Ecto neural progenitor cell (in vitro differentiated cells): ENCODE measurements at places on chromosomes 2 and 18.

DNA sequence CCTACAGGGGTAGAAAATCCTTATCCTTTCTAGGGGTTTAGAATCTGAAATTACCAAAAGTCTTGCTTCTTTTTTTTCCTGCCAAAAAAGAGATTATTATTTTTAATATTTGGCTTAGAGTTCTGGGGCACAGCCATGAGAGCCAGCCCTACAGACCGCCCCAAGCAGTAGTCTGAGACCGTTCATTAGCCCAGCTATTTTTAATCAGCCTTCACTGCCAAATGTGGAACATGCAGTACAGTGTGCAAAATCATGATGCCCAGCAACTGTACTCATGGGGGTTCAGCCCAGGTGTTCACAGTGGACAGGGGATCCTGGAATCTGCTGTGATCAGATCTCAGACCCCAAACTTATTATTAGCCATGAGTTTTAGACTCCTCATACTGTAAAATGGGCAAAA is 60.4 kb downstream of the GRB14 start:
- no peak for DNase-seq

- no peak for DNase-seq
Measured at GRCh38 chr2:130916438-130916705, 79.7 kb downstream of the ARHGEF4 start.

DNA sequence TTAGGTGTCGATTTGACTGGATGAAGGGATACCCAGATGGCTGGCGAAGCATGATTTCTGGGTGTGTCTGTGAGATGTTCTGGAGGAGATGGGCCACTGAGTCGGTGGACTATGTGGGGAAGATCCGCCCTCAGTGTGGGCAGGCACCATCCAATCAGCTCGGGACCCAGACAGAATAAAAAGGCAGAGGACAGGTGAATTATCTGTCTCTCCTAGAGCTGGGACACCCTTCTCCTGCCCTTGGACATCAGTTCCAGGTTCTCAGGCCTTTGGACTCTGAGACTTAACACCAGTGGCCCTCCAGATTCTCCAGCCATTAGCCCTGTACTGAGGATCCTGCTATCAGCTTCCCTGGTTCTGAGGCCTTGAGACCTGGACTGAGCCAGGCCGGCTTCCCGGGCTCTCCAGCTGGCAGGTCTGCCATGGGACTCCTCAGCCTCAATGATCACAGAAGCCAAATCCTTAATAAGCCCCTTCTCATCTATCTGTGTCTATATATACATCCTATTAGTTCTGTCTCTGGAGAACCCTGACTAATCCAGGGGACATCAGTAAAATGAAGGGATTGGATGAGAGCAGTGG is 11.7 kb downstream of the PROC start:
- no peak for DNase-seq

- no peak for DNase-seq
Measured at GRCh38 chr2:144099340-144099739, 420.6 kb downstream of the ZEB2 start.

DNA sequence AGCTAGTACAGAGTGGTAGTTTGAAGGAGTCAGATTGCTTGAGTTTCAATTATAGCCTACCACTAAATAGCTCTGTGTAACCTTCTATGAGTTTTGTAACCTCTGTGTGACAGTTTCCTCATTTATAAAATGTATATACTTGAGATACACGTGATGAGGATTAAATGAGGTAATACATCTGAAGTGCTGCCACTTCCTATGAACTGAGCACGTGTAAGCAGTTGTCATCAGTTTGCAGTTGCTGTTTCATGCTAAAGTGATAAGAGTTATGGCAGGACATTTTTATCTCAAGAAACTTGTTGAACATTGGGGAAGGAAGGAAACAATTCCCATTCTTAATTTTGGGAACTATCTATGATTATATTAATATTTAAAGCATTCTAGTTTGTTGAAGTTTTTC is 38.5 kb downstream of the CARF start:
- DNase-seq = no peak

DNA sequence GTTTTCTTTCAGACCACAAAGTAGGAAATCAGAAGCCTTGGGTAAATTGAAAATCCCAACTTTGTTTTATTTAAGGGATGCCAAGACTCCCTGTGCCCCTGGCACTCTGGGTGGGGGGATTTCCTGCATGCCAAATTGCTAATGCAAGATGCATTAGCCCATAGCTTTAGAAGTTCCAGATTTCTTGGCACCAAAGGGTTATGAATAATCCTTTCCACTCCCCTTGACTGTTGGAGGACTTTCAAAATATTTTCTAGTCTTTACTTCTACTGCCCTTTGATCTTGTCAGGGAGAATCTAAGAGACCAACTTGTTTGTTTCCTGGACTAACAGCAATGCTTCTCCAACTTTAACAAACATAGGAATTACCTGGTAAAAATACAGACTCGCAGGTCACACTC is 81.8 kb upstream of the TGIF1 start:
- DNase-seq = no peak

DNA sequence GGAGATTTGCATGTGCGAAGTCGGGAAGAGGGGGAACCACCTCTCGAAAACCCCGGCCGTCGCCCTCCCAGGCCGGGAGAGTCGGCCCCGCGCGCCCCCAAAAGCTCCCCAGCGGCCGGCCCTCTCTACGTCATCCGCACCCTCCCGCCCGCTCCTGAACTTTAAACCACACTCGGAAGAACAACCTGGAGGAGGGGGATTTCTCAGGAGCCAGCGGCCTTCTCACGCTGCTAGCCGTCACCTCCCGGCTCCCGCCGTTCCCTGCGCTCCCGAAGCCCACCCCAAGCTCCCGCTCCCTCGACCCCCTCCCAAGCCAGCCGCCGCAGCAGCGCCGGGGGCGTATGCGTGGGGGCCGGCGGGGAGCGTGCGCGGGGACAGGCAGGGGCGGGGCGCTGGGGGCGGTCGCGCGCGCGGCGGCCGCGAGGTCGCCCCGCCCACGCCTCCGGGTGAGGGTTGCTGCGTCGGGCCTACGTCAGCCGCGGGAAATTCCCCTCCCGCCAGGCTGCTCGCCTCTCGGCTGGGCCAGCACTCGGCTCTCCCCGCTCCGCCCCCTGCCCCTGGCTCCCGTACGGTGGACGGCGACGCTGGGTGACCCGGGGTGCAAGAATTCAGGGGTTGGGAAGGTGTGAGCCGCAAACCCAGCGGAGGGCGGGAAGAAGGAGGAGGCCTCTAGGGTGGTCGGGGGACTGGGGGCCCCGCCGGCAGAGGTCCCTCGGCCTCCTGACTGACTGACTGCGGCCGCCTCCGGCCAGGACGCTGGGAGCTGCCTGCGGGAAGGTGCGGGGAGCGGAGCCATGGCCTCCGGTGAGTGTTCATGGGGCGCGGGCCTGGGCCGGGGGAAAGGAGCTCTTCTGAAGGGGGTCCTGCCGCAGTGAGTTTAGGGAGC is at the start of gene REL:
REL (plus strand) TSS at position 528 of the 886 bp plus-strand sequence; CDS start at position 795, 267 bp downstream.
- DNase-seq = peak; percentile 94

DNA sequence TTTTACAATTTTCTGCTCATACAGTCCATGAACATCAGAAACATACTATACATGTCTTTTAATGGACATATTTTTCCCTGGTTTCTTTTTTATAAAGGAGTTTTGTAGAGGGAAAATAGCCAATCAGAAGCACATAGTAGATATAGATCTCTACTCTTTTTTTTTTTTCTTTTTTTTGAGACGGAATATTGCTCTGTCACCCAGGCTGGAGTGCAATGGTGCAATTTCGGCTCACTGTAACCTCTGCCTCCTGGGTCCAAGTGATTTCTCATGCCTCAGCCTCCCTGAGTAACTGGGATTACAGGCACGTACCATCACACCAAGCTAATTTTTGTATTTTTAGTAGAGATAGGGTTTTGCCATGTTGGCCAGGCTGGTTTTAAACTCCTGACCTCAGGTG is 83.2 kb upstream of the MGAT5 start:
- no peak for DNase-seq

- no peak for DNase-seq
Measured at GRCh38 chr2:16243411-16243996, 303.2 kb downstream of the MYCN start.

GRCh38 chr2:12048550-12048949 is 302.1 kb downstream of the LPIN1 start:
- DNase-seq = peak; percentile 50

DNA sequence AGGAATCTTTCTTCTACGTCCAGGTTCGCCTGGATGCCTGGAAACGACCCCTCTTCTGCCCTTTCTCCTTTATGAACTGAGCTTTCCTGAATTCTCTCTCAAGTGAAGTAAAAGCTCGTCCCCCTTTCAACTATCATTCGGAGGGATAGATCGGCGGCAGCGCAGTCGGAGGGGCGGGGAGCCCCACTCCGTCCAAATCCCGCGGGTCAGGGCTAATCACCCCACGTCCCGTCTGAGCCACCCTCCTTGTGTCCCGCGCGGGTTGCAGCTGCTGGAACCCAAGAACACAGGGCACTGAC is 367 bp downstream of the FBXO48 start:
- DNase-seq = no peak

DNA sequence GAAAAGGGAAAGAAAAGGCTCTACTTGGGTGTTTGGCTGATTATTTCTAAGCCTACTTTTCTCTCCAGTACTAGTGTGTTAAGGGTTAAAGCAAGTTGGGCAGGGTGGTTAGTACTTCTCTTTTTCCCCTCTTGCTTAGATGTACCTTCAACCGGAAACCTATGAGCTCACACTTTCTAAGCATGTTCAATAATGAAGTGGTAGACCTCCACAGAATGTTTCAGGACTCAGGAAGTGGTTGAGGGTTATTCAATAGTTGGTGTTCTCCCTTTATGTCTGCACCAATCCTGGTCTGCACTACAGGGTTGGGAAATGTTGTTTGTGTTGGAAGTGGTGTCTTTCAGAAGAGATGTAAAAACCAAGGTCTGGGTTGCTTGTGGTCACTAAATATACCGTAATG is 137.1 kb downstream of the ZEB2 start:
- no peak for DNase-seq

- DNase-seq = no peak
Measured at GRCh38 chr2:62343636-62344337, 147.9 kb downstream of the B3GNT2 start.

DNA sequence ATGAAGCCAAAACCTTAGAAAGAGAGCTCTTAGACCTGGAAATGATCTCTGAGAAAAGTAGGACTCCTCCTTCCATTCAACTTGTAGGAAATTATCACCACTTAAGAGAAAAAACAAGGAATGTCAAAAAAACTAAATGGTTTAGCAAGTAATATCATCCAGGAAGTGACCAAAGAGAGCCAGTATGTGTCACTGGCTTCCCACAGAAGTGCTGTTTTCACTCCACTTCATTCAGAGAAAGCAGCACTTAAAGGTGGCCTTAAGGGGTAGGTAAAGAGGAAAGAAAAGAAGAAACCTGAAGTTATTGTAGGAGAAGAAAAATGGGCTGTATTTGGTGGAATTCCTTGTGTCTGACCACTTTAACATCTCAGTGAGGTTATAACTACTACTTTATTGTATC is 414.4 kb upstream of the ETAA1 start:
- no peak for DNase-seq
